ENCODE measurements at places on chromosomes 4 and X.

- DNase-seq = no peak
Measured at GRCh38 chrX:8692871-8693270, 39.1 kb downstream of the ANOS1 start.

GRCh38 chr4:153232768-153233167, 28.5 kb downstream of the TRIM2 start:
- DNase-seq = peak; percentile 68

- no peak for DNase-seq
Measured at GRCh38 chr4:125262079-125262478, 52.7 kb upstream of the FAT4 start.

- DNase-seq = peak; percentile 38
Measured at GRCh38 chr4:128812442-128813235, 3.1 kb downstream of the JADE1 start.

DNA sequence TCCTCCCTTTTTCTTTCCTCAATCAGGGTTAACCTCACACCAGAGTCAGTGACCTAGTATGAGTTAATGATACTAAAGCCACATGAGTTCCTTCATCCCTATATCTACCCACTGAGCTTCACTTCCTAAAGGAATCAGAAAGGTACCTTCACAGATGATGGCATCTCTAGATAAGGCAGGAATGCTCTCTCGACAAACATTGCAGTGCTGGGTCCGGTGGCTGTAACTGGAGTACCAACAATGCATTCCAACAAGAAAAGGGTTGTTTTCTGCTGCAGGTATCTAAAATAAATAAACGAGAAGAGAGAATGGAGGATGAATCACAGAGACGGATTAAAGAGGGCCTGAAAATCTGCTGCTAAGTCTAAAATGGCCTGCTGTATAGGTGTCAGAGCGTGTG, 66.7 kb downstream of the DGKK start:
- no peak for DNase-seq

DNA sequence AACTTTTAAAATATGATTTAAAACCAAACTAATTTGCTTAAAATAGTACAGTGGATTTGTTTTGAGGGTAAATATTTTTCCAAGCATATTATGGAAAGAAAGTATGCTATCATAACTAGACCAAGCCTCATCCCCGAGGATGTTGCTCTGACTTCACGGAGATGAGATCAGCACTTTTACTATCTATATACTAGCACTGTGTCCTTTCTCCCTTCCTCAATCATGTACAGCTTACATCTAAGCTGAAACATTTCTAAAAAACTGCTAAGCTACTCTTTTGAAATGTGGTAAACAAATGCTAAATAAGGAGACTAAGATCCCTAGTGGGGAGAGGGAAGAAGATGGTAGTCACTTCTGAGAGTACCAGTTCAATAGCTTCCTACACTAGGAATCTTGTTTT, 23.8 kb downstream of the AMMECR1 start:
- no peak for DNase-seq

DNA sequence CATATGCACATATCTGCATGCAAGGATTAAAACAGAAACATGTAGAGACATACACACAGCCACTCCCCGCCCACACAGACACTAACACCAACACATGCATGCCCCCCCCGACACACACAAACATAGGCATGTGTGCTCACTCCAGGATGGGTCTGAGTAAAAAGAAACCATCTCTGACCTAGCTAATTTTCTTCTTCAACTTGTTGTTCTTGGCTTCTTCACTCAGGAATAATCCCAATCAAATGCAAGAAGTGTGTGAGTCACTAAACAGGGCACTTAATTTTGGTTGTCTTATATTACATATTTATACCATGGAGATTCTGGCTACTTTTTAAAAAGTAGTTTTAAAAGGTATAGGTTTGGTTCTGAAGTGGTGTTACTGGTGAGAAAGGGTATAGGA, 28.3 kb downstream of the ENOX2 start:
- DNase-seq = no peak
